Mesangial cell (primary cell): ENCODE measurements at places on chromosomes 6 and 20. TPM values are rescaled to one million over a fixed set of nuclear protein-coding genes. Genes with fewer than 3 reads are reported as not detected.

The JAG1 gene
- total RNA-seq: 42.5 and 44.5 TPM in 2 replicates

The SCRT2 gene
- not detected in 2 replicates for total RNA-seq

The APCDD1L gene
- 8.0 and 27.9 TPM in 2 replicates for total RNA-seq

The COL11A2 gene
- 0.33 and 0.63 TPM in 2 replicates for total RNA-seq

The RAB44 gene
- total RNA-seq: under 0.01 TPM in 1 of 2 replicates, not detected in the other

The KIF13A gene
- total RNA-seq: 13.5 and 19.4 TPM in 2 replicates

The BPIFB2 gene
- total RNA-seq: not detected in 2 replicates

The STMN3 gene
- total RNA-seq: 20.7 and 69.0 TPM in 2 replicates

The SRSF6 gene
- total RNA-seq: 42.2 and 45.1 TPM in 2 replicates

The SEMG1 gene
- total RNA-seq: not detected in 2 replicates

The SOX18 gene
- not detected in 2 replicates for total RNA-seq

The FERMT1 gene
- 5.6 and 12.7 TPM in 2 replicates for total RNA-seq

The GRM4 gene
- 0.89 TPM in 1 of 2 replicates, not detected in the other for total RNA-seq

The SNRPB gene
- total RNA-seq: 339 and 796 TPM in 2 replicates

The CNR1 gene
- 1.3 and 1.8 TPM in 2 replicates for total RNA-seq

The OR11A1 gene
- not detected in 2 replicates for total RNA-seq

The ADGB gene
- not detected in 2 replicates for total RNA-seq

The TUBB2A gene
- total RNA-seq: 145 and 261 TPM in 2 replicates

The ADGRF4 gene
- total RNA-seq: 0.25 and 0.33 TPM in 2 replicates

The MYBL2 gene
- total RNA-seq: 6.7 and 118 TPM in 2 replicates

The ENPP5 gene
- total RNA-seq: 0.81 and 3.8 TPM in 2 replicates

The AKAP12 gene
- total RNA-seq: 137 and 152 TPM in 2 replicates

The NANP gene
- 3.7 and 5.4 TPM in 2 replicates for total RNA-seq

The RBM38 gene
- 39.8 and 40.9 TPM in 2 replicates for total RNA-seq

The NR2E1 gene
- not detected in 2 replicates for total RNA-seq

The B3GALT4 gene
- total RNA-seq: 3.7 and 16.6 TPM in 2 replicates

The PSORS1C1 gene
- 0.49 and 1.4 TPM in 2 replicates for total RNA-seq

The TRIM38 gene
- total RNA-seq: 2.4 and 7.4 TPM in 2 replicates

The RUNX2 gene
- 20.2 and 27.0 TPM in 2 replicates for total RNA-seq

The CST1 gene
- 0.25 TPM in 1 of 2 replicates, not detected in the other for total RNA-seq

The MLN gene
- total RNA-seq: not detected in 2 replicates

The SLC35D3 gene
- not detected in 2 replicates for total RNA-seq

The TSPO2 gene
- total RNA-seq: 0.51 TPM in 1 of 2 replicates, not detected in the other

The LAMA4 gene
- total RNA-seq: 2.8 and 8.5 TPM in 2 replicates

The ATAT1 gene
- 5.1 and 9.0 TPM in 2 replicates for total RNA-seq

The SNX21 gene
- 31.1 and 40.7 TPM in 2 replicates for total RNA-seq

The RAET1G gene
- total RNA-seq: 0.25 TPM in 1 of 2 replicates, not detected in the other

The XKR7 gene
- not detected in 2 replicates for total RNA-seq

The GABRR1 gene
- not detected in 2 replicates for total RNA-seq

The ZNF165 gene
- 0.89 and 1.1 TPM in 2 replicates for total RNA-seq

The VSX1 gene
- total RNA-seq: not detected in 2 replicates

The GPLD1 gene
- total RNA-seq: 0.81 and 4.1 TPM in 2 replicates

The BNIP5 gene
- total RNA-seq: not detected in 2 replicates

The PROKR2 gene
- total RNA-seq: not detected in 2 replicates

The TUBB2B gene
- 95.3 and 95.6 TPM in 2 replicates for total RNA-seq

The CD109 gene
- total RNA-seq: 14.7 and 20.8 TPM in 2 replicates

The PTCHD4 gene
- 0.33 and 1.8 TPM in 2 replicates for total RNA-seq

The PTPN1 gene
- 36.7 and 51.5 TPM in 2 replicates for total RNA-seq

The PRICKLE4 gene
- total RNA-seq: 0.65 and 1.3 TPM in 2 replicates

The SNTA1 gene
- total RNA-seq: 16.2 and 18.7 TPM in 2 replicates

The GRM1 gene
- total RNA-seq: under 0.01 and 0.25 TPM in 2 replicates

The NMBR gene
- 0.25 and 0.33 TPM in 2 replicates for total RNA-seq

The OR2B6 gene
- not detected in 2 replicates for total RNA-seq

The DEFB124 gene
- total RNA-seq: not detected in 2 replicates

The NFYA gene
- 14.5 and 22.9 TPM in 2 replicates for total RNA-seq

The CABLES2 gene
- total RNA-seq: 2.3 and 5.2 TPM in 2 replicates

The DUSP15 gene
- 0.49 and 1.4 TPM in 2 replicates for total RNA-seq

The ULBP2 gene
- total RNA-seq: 2.8 and 6.4 TPM in 2 replicates
